ENCODE measurements at places on chromosomes 11 and 22.

DNA sequence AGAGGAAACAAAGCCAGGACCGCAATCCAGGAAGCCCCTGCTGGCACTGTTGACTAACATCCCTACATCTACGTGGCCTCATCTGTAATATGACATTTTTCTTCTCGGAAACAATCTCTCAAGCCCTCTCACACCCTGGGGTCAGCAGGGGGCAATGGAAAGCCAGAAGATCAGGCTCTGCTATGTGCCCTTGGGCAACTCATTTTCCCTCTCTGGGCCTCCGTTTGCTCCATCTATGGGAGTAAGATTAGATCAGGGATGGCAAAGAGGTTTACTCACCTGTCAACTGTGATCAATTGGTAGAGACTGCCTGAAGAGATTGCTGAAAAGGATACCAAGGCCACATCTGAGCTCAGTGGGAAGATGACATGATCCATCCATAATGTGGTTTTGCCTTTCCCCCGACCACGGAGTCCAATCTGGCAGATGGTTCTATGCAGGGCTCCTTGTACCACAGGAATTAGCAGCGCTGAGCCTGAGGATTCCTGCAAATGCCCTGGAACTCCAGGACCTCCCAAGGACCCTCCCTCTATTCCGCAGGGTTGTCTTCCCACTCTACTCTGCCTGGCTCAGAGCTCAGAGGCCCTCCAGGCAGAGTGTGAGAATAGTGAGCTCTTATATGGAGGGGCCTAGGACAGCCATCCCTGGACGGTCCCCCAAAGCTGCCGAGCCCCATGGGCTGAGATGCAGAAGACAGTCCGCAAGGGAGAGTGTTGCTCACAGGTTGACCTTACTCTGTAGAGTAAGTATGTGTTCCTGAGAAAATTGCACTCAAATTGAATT is 66.1 kb downstream of the CHST1 start:
- no peak for DNase-seq

GRCh38 chr11:84289381-84289906 is 1003.3 kb upstream of the CCDC90B start:
- no peak for DNase-seq

GRCh38 chr11:107665018-107665417 is 46.8 kb downstream of the SLN start:
- DNase-seq, result no peak

DNA sequence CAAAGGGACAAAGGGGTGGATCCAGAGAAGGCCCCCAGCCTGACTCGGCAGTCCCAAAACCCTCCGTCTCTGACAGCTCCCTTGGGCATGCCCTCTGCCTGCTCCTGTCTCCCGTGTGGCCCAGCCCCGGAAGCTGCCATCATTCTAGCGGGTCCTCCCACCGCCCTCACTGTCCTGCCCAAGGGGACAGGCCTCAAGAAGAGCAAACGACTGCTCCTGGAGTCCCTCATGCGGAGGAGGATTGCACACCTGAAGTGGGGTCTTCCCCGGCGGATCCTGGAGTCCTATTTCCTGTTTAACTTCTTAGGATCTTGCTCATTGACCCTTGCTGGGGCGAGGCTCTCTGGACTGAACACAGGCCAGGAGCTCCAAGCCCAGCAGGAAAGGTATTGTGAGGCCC is 2.6 kb upstream of the MEI1 start:
- no peak for DNase-seq

- DNase-seq, result no peak
Observed at GRCh38 chr22:40659166-40659565, 20.1 kb upstream of the MCHR1 start.

DNA sequence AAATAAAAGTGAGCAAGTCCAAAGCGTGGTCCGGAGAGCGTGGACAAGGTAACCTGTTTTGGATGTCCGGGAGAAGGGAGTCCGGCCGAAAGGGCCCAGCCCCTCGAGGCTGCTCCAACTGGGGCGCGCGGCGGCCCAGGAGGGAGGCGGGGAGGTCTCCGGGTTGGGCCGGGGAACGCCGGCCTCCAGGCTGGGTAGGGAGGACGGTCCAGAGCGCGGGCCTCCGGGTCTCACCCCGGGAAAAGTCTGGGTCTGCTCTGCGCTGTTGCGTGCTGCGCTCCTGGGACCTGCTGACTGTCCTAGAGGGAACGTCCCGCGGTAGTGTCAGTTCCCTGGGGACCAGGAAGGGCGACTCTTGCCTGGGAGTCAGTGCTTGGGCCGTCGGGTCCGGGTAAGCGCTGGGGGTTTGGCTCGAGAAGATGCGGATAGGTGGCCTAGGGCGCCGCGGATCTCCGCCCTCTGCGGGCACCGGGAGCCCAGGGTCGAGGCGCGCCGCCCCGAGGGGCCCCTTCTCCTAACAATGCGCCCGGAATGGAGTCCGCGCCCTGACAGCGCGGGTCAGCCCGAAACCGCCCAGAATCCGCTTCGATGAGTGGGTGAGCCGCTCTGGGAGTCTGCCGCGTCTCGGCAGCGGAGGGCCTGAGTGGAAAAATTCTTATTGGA is 988 bp upstream of the FLI1 start:
- DNase-seq, result peak; percentile 62

- DNase-seq, result no peak
Observed at GRCh38 chr11:113147249-113147648, 167.1 kb upstream of the TTC12 start.

- DNase-seq, result no peak
Observed at GRCh38 chr11:40094954-40095353, 1364.5 kb downstream of the LRRC4C start.

GRCh38 chr22:47621253-47621652 is 858.8 kb downstream of the TBC1D22A start:
- DNase-seq, result no peak

- no peak for DNase-seq
Observed at GRCh38 chr11:1167751-1168231, 10.0 kb downstream of the MUC5AC start.

DNA sequence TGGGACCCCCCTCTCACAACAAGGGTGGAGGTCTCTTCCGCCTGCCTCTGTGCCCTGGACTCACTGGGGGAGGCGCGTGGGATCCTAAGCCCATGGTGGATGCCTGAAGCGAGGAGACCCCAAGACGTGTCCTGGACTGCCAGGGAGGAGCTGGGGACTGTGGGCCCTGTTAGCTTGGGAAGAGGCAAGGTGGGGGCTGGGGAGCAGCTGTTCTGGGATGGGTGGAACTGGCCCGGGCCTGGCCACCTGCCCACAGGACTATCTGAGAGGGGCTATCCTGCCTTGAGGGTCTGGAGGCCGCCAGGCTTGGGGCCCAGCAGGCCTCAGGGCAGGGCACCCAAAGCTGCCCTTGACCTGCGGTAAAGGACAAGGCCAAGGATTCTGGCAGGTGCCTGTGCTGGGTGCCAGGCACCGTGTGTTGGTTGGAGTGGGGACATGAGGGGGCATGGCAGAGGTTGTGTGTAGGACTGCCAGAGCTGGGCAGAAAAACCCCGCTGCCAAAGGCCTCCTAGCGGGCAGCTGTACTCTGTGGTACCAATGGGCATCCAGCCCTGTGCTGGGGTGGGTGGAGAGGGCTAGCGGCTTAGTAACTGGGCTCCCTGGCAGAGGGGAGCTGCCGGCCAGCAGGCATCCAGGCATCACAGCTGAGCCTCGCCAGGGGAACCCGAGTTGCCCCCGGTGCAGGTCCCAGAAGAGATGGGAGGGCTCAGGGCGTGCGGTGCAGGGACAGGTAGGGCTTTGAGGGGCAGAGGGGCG is 670 bp downstream of the LSP1 start:
- DNase-seq, result no peak

All from dermis blood vessel endothelial cell (primary cell).